ENCODE measurements at places on chromosomes 2 and 18. TPM values are rescaled to one million over a fixed set of nuclear protein-coding genes. Genes with fewer than 3 reads are reported as not detected.

GRCh38 chr2:39481611-39482010, 44.5 kb upstream of the MAP4K3 start:
- DNase-seq: peak; percentile 74

GRCh38 chr2:235551965-235552364, 58.1 kb downstream of the AGAP1 start:
- peak; percentile 87 for DNase-seq

GRCh38 chr2:54523324-54523959, 67.3 kb downstream of the SPTBN1 start:
- no peak for DNase-seq

GRCh38 chr2:224086226-224086914, 47.3 kb upstream of the SERPINE2 start:
- peak; percentile 17 for DNase-seq

LYPD6B gene
- not detected for total RNA-seq

RPRM gene
- total RNA-seq: not detected

UPP2 gene
- not detected for total RNA-seq

- no peak for DNase-seq
Measured at GRCh38 chr2:216619411-216620393, 13.5 kb upstream of the IGFBP2 start.

GRCh38 chr18:50398099-50398498, 23.3 kb downstream of the SKA1 start:
- no peak for DNase-seq

DNA sequence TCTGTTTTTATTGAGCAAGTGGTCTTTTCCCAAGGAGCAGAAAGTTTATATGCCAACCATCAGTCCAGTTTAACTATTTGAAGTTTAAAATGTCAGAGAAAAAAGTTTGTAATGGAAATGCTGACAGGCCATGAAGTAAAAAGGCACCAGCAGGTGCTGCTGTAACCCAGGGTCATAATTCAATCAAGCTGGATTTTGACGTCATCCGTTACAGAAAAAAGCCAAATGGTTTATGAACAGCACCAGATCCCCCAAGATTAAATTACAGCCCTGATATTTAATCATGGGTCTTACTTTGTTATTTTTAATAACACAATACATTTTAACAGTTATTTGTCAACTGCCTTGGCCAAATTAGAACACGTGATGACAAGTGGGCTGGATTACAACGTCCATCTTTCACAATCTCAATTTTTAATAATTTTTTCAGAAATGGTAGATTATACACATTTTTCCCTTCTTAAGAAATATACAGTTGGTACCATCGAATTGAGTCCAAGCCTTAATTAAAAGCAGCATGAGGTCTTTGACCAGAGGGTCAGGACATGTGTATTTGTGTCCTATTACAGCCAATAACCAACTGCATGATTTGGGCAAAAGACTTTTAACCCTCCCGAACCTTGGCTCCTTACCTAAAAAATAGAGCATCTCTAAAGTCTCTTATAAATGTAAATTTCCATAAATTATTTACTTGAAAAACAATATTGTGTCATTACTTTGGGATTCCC, 10.0 kb downstream of the TCF4 start:
- peak; percentile 23 for DNase-seq

- DNase-seq: no peak
Measured at GRCh38 chr2:181268174-181268867, 188.9 kb upstream of the ITGA4 start.

CDKL4 gene
- 0.51 TPM for total RNA-seq

DNA sequence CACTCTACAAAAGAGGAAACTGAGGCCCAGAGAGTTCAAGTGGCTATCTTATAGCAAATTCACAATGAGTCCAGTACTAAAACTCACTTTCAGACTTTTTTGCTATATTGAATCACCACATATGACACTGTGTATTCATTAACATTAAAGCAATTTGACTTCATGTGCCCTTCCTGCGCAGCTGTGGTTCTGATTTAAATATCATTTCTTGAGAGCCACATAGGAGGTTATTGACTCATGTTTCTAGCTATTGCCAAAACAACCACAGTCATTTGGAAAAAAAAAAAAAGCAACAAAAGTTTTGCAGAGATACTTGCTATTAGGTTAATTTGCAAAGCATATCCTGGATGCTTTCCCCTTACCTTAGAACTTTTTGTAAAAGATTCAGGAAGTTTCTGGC, 341.2 kb downstream of the PIK3C3 start:
- DNase-seq: no peak

COBLL1 gene
- total RNA-seq: 7.8 TPM
